ENCODE measurements at places on chromosomes 12 and 14.

- DNase-seq = no peak
These were observed 56.1 kb upstream of the DYRK2 start for GRCh38 chr12:67592228-67593011.

- no peak for DNase-seq
These were observed 27.1 kb upstream of the BCDIN3D start for GRCh38 chr12:49869816-49870500.

DNA sequence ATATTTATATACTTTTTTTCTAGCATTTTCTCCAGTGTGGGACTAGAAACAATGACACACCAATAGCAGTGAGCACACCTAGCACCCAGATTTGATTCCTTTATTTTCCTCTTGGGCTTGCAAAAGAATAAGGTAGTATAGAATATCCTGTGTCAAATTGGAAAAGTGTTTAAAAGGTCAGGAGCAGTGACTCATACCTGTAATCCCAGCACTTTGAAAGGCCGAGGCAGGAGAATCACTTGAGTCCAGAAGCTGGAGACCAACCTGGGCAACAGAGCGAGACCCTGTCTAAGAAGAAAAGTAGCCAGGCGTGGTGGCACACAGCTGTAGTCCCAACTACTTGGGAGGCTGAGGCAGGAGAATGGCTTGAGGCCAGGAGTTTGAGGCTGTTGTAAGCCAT is 53.8 kb upstream of the SGPP1 start:
- no peak for DNase-seq

DNA sequence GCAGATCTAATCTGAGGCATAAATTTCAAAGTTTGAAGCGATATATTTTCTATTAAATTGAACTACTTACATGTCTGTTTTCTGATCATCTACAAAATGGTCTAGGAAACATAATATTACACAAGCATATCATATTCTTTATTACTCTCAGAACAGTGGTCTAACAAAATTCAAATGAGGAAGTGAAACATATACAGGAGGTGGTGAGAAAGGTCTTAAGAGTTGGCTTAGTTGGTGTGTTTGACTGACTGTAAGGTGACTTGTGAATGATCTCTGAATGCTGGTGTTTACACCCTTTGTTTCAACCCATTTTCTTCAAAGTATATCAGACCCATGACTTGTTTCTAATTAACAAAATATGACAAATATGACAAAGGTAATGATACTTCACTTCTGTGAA is 1156.8 kb downstream of the SLC16A7 start:
- peak; percentile 14 for DNase-seq

- no peak for DNase-seq
These were observed 721.0 kb downstream of the BCL11B start for GRCh38 chr14:98551028-98551427.

GRCh38 chr12:128863957-128864356 is 10.7 kb downstream of the GLT1D1 start:
- no peak for DNase-seq

GRCh38 chr12:98856897-98857540 is 211.9 kb downstream of the APAF1 start:
- no peak for DNase-seq

- DNase-seq = no peak
These were observed 105.3 kb downstream of the SLC6A15 start for GRCh38 chr12:84807249-84807648.

- no peak for DNase-seq
These were observed 1.7 kb downstream of the NUDT4 start for GRCh38 chr12:93379326-93379980.

DNA sequence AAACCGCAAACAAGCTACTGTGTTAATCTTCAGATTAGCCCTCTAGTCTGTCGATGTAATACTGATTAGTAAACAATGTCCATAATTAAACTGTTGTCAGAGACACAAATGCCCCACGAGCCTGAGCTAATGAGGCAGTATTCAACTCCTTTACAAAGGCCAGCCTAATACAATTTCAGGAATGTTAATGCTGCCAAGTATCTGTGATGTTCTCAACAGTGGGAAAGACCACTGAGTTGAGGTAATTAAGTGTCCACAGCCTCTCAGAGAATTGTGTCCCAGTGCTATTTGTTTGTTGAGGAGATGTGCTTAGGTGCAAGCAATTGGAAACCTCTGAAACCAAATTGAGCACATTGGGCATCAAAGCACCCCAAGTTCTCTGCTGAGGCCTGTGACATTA is 139.4 kb upstream of the CDKN3 start:
- DNase-seq = no peak

DNA sequence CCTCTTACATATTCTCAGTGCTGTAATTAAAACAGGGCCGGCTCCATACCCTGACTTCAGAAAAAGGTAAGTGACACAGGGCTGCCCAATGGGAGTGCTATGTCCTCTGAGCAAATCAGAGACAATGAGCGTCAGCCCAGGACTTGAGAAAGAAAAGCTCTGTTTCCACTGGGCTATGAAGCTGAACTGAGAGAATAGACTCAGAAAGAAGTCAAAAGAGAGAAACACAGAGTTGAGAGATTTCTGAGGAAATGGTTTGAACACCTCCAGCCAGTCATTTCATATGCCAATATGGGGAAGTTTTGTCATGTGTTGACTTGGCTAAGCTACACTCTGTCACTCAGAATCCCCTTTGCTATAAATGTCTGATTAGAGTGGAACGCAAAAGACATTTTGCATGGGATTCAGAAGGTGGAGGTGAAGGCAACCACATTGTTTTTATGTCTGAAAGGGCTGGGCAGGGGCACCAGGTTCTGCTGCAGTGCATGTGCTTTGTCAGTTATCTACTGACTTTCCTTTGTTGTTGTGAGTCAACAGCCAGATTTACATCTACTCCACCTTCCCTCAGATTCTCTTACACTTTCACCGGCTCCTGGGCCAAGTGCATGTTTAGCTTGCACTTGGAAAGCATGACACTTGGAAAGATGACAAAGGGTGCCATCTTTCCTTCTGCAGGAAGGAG is 313.3 kb downstream of the DUSP6 start:
- no peak for DNase-seq

DNA sequence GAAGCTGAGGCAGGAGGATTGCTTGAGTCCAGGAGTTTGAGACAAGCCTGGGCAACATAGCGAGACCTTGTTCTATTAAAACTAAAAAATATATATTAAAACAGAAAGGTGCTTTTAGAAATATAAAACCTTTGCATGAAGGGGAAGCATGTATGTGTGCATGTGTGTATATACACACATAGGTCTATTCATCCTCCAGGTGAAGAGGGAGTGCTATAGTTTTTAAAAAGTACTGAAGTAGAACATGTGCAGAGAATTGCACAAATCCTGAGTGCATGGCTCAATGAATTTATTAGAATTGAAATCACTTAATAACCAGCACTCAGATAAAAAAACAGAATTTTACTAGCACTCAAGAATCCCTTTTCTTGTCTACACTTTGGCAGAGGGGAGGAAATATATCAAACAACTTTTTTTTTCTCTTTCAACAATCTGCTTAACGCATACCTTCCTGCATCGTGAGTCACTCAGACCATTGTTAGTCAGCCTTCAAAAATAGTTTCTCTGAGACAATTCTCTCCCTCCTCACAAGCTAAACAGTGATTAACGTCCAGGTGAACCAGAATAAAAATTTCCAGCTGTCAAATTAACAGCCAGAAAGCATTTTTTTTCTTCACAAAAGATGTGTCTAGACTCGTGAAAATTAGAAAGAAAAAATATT is 17.7 kb upstream of the NEDD1 start:
- no peak for DNase-seq

DNA sequence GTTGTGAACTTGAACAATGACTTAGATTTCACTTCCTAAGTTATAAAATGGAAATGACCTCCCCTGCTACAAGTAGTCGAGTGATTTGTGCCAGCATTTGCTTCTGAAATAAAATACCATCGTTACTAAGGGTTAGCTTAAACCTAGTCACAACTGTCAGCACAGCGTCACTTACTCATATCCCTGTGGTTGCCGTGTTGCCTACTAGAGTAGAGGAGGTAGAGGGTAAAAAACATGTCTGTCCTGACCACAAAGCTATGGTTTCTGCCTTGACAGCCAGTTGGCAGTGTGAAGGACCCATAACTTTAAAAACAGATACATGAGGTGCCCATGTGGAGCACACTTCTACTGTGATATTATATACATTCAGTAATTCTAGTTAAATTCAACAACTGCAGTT is 234.2 kb upstream of the RGS6 start:
- DNase-seq = no peak

- DNase-seq = peak; percentile 86
These were observed 5.4 kb downstream of the IFFO1 start for GRCh38 chr12:6550294-6551062.

DNA sequence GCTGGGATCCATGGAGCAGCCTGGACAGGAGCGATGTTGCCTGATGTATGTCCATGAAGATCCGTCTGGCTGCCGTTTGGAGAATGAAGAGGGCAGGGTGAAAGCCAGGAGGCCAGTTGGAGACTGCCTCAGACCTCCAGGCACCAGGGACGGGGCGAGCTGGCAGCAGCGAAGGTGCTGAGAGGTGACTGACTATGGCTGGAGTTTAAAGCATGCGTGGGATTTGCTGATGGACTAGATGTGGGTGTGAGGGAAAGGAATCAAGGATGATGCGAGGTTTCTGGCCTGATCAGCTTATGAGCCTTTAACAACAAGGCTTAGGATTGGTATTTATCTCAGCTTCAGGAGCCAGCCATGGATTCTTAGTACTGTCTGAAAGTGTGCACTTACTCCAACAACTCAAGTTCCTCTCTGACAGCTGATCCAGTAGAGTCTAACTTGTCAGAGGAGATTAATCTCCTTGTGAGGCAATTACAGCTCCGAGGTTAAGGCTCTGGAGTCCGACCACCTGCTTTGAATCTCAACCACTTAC is 49.4 kb downstream of the DYNC1H1 start:
- DNase-seq = no peak

DNA sequence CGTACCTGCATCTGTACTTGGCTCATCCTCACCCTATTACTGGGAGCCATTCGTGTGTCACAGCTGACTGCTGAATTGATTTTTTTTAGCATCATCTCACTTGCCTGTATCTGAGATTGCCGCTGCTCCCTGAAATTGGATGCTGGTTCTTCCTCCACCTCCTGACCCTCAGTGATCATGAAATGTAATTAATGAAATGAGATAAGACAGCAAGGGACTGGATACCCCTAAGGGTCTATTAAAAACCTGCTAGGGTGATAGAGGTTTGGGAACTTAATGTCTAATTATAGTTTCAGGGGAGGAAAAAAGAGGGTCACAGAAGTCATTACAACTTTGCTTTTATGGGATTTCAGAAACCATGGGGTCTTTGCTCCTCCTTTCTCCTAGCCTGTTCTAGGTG is 410.6 kb downstream of the DPF3 start:
- DNase-seq = no peak

- peak; percentile 57 for DNase-seq
These were observed 78.7 kb downstream of the TXNDC16 start for GRCh38 chr14:52473557-52473956.

- no peak for DNase-seq
These were observed 64.3 kb downstream of the DAD1 start for GRCh38 chr14:22524784-22525161.

DNA sequence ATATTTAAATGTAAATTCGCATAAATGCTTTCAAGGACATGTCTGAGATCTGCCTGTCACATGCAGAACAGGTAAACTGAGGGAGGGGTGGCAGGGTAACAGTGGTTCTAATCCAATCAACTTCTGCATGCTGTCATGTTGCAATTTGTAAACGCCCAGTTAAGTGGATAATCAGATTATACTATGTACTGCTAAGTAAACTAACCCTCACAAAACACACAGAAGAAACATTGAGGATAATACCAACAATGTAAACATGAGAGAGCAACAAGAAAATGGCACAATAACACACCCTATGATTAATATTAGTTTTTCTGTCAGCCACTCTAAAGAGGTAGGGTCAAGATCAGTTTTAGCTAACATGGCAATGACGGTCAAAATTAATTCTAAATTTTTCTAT is 123.7 kb downstream of the KIF21A start:
- DNase-seq = no peak

DNA sequence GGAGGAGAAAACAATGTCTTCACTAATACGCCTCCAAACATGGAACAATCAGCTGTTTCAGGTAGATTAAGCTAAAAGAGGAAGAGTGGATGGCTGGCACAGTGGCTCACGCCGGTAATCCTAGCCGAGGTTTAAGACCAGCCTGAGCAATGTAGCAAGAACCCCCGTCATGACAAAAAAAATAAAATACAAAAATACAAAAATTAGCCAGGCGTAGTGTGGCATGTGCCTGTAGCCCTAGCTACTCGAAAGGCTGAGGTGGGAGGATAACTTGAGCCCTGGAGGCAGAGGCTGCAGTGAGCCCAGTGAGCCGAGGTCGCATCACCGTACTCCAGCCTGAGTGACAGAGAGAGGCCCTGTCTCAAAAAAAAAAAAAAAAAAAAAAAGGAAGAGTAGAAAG is 1.2 kb upstream of the MED13L start:
- no peak for DNase-seq

DNA sequence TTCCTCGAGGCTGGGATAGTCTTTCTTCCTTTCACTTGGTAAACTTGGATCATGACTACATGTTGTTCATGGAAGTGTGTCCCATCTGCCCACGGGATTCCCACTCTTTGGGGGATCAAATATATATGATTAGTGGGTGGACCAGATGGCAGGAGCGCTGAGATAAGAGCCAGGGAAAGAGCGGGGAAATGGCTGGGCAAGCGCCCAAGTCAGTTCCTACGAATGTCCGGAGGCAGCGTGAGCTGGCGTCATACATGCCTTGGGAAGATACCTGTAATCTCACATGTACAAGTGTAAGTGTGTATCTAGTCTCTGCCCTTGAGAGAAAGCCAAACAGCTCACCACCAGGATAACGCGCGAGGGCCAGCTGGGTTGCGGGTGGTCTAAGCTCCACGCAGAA is 62.3 kb downstream of the FZD10 start:
- DNase-seq = no peak

DNA sequence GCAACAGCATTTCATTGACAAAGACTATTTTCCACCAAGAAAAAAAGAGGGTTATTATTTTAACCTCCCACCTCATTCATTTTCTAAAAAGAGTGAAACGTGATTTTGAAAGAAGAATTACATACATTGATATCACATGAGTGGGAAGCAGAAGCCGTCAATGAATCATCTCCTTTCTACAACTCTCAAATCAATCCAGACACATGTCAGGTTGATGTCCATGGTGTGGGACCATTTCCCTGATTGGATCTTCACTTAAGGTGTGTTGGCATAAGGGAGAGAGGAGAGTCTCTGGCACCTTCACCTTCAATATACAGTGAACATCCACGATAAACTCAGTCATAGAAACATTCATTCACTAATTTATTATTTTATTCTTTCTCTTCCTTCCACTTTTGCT is 1095.1 kb downstream of the BCL11B start:
- no peak for DNase-seq

GRCh38 chr12:27493260-27493940 is 30.6 kb upstream of the PPFIBP1 start:
- DNase-seq = no peak

GRCh38 chr12:108783446-108783845 is 52.1 kb upstream of the CORO1C start:
- DNase-seq = no peak

GRCh38 chr12:74644681-74645080 is 107.0 kb downstream of the ATXN7L3B start:
- no peak for DNase-seq

GRCh38 chr12:124120739-124121138 is 147.7 kb downstream of the ZNF664 start:
- DNase-seq = no peak
